ENCODE measurements at places on chromosomes 7 and 10. TPM values are rescaled to one million over a fixed set of nuclear protein-coding genes. Genes with fewer than 3 reads are reported as not detected.

MYPN gene
- total RNA-seq = not detected

PLA2G12B gene
- not detected for total RNA-seq

TECTB gene
- total RNA-seq = not detected

DNA sequence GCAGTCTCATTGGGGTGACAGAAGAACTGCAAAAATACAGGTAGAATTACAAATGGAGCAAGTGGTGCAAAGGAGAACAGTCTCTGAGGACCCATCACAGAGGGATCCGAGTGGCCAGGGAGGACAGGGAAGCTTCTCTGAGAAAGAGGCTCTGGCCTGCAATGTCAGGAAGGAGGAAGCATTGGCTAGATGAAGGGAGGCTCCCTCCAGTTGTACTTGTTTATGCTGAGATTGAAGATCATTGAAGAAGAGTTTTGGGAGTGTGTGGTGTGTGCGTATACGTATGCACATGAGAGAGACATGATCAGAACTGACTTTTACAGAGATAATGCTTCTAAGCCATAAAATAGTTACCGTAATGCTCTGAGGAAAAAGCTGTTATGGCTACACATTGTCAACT is 274.7 kb upstream of the FZD8 start:
- H3K4me1 ChIP-seq = no peaks in the 10 kb centered on the region
- no peaks in the 10 kb centered on the region for H3K36me3 ChIP-seq
- H3K4me3 ChIP-seq = no peak overlapping the region
- no peak for DNase-seq
- no peaks in the 10 kb centered on the region for H3K27me3 ChIP-seq

DNA sequence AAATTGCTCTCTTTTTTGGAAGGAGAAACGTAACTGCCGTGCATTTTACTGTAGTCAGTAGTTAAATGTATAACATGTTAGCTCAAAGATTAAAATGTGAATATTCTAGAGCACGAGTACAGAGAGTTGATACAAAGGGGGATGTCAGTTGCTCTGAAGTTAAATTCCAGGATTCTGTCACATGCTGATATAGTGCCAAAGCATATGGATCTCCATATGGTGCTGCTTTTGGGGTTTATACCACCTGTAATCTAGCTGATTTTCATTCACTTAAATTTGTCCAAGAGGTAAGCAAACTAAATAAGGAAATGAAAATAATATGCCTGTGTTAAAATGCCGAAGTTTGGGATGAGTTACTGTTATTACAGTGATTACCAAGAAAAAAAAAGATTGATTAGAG is 298.6 kb downstream of the EXOC4 start:
- H3K27me3 ChIP-seq = no peaks in the 10 kb centered on the region
- no peak for DNase-seq
- H3K27ac ChIP-seq = no peak overlapping the region
- H3K36me3 ChIP-seq = no peaks in the 10 kb centered on the region
- H3K4me1 ChIP-seq = no peaks in the 10 kb centered on the region
- H3K4me3 ChIP-seq = no peak overlapping the region

DNA sequence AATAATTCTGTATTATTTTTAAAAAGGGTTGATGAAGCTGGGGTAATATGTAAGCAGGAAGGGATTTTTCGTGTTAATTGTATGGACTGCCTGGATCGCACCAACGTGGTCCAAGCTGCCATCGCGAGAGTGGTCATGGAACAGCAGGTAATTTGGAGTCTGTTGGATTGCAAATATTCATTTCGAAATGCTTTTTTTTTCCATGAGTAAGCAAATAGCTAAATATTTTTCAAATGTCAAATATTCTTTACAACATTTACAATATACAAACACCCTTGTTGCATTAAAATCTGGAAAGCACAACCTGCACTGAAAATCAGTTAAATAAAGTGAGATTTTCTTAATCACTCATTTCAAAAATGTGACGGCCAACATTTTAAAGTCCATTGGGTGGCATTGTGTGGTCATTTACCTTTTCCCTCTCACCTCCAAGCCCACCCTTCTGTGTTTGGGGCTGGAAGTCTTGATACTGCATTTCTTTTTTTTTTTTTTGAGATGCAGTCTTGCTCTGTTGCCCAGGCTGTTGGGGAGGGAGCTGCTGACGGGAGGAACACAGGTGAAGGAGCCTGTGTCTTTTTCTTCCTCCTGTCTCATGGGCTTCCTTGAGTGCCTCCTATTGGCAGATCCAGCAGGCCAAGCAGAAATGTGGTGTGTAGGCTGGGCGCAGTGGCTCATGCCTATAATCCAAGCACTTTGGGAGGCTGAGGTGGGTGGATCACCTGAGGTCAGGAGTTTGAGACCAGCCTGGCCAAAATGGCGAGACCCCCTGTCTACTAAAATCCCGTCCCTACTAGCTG is 66.1 kb downstream of the MCMBP start:
- no peak for DNase-seq
- H3K27ac ChIP-seq = no peak overlapping the region
- H3K4me1 ChIP-seq = peaks cover 20% of the 10 kb centered on the region
- H3K36me3 ChIP-seq = peaks cover 8% of the 10 kb centered on the region
- H3K4me3 ChIP-seq = no peak overlapping the region

DNA sequence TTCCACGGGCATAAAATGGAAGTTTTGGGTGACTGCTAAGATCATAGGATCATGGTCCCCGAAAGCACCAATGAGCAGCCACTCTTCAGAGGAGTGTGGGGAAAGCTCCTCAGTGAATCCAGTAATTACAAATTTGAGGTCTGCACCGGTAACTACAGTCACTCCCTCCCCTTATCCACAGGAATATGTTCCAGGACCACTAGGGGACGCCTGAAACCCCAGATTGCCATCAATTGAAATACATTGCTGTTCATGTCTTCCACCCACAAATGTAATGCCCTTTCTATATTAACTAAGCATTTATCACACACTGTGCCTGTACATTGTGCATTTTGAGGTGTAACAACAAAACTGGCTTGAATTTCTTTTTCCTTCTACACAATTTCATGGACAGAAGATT is 447.9 kb upstream of the PFKP start:
- no peaks in the 10 kb centered on the region for H3K27me3 ChIP-seq
- no peak for DNase-seq
- H3K4me3 ChIP-seq = no peak overlapping the region
- no peaks in the 10 kb centered on the region for H3K36me3 ChIP-seq
- no peak overlapping the region for H3K27ac ChIP-seq

DNA sequence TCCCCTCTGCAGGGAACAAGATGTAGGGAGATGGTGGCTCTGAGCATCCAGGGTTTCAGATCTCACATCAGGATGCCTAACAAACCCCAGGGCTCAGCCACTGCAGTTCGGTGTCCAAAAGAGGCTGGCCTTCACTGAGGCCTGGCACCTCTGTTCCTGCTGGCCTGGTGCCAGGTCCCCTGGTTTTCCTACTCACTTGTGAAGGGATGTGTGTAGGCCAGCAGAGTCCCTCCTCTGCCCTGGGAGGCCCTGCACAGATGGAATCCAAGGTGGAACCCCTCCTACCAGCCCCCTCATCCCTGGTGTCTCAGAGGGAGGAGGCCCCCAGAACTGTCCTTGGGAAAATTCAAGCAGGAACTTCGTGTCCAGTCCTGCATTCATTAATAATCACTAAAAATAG is 260.6 kb downstream of the CCSER2 start:
- no peak overlapping the region for H3K27ac ChIP-seq
- no peak for DNase-seq
- no peaks in the 10 kb centered on the region for H3K36me3 ChIP-seq
- H3K4me3 ChIP-seq = no peak overlapping the region
- H3K27me3 ChIP-seq = peaks cover 4% of the 10 kb centered on the region

GRCh38 chr7:158023157-158023556 is 564.5 kb downstream of the PTPRN2 start:
- no peaks in the 10 kb centered on the region for H3K4me1 ChIP-seq
- no peak overlapping the region for H3K27ac ChIP-seq
- H3K27me3 ChIP-seq = no peaks in the 10 kb centered on the region
- H3K36me3 ChIP-seq = no peaks in the 10 kb centered on the region
- H3K4me3 ChIP-seq = no peak overlapping the region

- H3K4me3 ChIP-seq = no peak overlapping the region
- H3K27me3 ChIP-seq = no peaks in the 10 kb centered on the region
- peaks cover 44% of the 10 kb centered on the region for H3K4me1 ChIP-seq
- H3K36me3 ChIP-seq = peaks cover 45% of the 10 kb centered on the region
- DNase-seq = no peak
Observed at GRCh38 chr7:24891311-24891735, 88.7 kb downstream of the OSBPL3 start.

GRCh38 chr7:29167721-29168120 is 21.4 kb upstream of the CPVL start:
- peaks cover 14% of the 10 kb centered on the region for H3K27me3 ChIP-seq
- H3K4me1 ChIP-seq = no peaks in the 10 kb centered on the region
- H3K27ac ChIP-seq = no peak overlapping the region
- H3K36me3 ChIP-seq = peaks cover 2% of the 10 kb centered on the region

All from activated CD4-positive, alpha-beta memory T cell treated with anti-CD3 and anti-CD28 coated beads, Interleukin-2, amount 10 ng/mL, durations not matched to agents 7 days and 5 days (primary cell).